ENCODE measurements at places on chromosomes 12 and 14. TPM values are rescaled to one million over a fixed set of nuclear protein-coding genes. Genes with fewer than 3 reads are reported as not detected.
A peak's percentile ranks its signal among the peaks of the same experiment; 100 is the strongest.

- DNase-seq = no peak
Observed at GRCh38 chr12:50213439-50213838, 46.3 kb upstream of the CERS5 start.

DNA sequence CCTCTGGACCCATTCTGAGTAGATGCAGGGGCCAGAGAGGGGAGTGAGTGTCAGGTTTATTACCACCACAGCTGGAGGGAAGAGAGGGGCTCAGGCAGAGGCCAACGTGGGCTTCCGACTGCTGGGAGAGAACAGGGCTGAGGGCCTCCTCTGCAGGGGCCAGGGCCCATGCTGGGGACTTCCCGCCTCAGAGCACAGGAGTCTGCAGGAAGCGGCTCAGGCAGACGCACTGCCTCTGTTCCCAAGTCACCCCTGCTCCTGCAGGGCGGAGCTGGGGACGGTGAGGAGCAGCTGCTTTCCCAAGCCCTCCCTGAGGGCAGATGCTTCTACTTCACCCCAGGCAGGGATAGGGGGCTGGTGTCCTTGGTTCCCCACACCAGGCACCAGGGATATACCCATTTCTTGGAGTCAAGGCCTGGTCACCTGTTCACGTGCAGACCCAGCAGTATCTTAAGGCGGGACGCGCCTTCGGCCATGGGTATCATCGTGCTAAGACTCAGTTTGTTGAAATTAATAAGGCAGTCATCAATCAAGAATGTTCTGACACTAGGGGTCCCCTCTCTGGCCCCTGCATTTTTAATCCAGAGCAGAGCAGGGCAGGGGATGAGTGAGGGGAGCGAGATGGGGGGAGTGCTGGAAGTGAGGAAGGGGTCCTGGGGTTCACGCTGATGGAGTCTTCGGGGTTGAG, 100.0 kb downstream of the PIWIL1 start:
- no peak for DNase-seq

DNA sequence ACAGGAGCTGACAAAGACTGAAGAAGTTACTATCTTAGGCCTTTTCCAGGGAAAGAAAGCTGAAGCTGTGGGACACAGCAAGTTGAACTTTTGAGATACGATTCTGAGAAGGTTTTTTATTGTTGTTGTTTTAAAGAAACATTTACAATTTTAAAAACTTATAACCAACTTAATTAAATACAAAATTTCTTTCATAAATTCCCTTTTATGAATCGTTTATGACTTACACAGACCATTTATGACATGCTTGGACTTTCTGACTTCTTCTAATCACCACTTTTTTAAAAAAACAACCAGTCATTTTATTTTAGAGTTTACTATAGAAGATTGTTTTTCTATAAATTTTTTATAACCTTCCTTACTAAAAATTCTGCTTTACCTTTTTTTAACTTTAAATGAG, 68.7 kb downstream of the DHRS2 start:
- no peak for DNase-seq

- peak; percentile 44 for DNase-seq
Observed at GRCh38 chr12:93803424-93803807, 126.2 kb downstream of the CRADD start.

DNA sequence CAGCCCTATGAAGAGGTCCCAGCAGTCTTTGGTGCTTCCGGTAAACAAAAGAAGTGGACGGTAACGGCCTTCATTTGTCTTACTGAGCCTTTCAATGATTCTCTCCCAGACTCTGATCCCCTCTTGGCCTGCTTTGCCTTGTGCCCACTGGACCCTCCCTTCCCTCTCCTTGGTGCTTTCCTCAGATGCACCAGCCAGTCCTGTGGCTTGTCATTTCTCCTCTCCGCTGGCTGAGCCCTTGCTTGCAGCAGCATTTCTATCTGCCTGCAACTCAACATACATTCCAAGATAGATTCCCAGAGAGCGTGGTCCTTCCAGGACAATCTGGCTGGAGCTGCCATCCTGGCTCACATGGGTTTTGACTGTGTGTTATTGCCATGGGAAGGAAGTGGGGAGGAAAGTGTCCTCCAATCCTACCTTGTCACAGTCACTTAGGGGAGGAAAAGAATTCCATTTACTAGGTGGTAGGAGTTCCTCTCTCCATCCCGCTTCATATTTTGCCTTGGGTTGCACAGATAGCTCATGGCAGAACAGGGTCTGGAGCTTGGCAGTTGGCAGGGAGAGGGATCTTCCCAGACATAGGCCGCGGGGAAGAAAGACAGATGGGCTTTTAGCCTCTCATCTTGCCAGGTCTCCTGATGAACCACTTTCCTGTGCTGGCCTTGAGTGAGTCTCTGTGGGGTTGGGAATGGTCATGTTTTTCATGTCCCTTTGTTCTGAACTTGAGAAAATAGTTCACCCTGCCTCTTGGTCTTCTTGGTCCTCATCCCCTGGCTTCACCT, 92.8 kb upstream of the KCNA1 start:
- DNase-seq = no peak

- DNase-seq = no peak
Observed at GRCh38 chr12:69252033-69252432, 12.7 kb downstream of the CPSF6 start.

- DNase-seq = no peak
Observed at GRCh38 chr12:51944608-51945233, 6.8 kb upstream of the ACVR1B start.

DNA sequence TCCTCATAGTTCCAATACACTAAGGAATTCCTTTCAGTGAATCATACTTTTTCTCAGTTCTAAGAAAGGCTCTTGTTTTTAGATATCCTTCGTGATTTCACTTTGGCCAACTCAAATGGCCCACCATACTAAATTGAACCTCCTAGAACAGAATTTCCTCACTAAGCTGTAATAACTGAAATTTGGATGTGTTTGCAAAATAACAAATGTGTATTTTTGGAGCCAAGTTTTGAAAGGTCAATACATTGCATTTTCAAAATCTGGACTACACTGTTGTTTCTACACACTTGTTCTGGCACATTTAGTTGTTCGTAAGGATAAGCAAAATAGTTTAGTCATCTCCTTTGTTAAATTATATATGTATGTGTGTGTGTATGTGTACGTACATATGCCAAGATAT, 439.0 kb upstream of the STXBP6 start:
- no peak for DNase-seq

GRCh38 chr14:32710731-32711680, 227.7 kb upstream of the NPAS3 start:
- no peak for DNase-seq

- DNase-seq = no peak
Observed at GRCh38 chr12:6387541-6387940, 3.6 kb downstream of the LTBR start.

- DNase-seq = peak; percentile 55
Observed at GRCh38 chr12:58920102-58920960, at the start of gene LRIG3. LRIG3 (minus strand) TSS chr12:58920504; CDS start chr12:58920235, 269 bp downstream.

DNA sequence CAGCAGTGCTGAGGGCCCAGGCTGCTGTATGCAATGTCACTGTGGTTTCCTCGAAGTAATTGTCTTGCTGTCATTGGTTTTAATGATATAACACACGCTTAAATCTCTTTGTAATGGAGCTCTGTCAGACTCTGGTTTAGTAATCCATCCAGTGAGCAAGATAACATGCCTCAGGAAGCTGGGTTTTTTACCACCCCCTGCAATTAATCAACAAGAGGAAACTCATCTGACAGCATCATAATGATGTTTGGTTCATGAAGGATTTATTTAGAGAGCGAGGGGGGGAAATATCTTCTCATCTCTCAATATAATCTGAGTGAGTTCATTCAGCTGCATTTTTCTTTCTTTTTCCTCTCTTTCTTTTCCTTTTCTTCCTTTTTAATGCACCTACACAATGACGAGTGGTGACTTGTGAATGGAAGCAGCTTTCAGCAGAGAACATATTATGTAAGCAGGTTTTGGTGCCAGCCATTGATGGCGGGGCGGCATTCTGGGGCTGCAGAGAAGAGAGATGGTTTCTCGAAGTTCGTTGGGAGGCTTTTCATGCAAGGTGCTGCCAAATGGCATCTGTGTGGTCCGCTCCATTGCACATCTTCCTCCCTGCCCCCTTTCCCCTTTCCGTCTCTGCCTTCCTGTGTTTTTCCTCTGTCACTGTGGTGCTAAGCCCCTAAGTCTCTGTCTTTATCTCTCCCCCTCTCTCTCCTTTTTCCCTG, 6.7 kb downstream of the RPH3A start:
- DNase-seq = no peak

DNA sequence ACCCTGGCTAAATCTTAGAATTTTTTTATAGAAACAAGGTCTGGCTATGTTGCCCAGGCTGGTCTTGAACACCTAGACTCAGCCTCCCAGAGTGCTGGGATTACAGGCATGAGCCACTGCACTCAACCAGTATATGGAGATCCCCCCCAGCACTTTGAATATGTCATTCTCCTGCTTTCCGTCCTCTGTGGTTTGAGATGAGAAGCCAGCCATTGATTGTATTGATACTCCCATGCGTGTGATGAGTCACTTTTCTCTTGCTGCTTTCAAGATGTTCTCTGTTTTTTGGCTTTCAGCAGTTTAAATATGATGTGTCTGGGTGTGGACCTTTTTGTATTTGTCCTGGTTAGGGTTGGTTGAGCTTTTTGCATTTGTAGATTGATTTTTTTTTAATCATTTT, 75.2 kb upstream of the DNM1L start:
- no peak for DNase-seq

DNA sequence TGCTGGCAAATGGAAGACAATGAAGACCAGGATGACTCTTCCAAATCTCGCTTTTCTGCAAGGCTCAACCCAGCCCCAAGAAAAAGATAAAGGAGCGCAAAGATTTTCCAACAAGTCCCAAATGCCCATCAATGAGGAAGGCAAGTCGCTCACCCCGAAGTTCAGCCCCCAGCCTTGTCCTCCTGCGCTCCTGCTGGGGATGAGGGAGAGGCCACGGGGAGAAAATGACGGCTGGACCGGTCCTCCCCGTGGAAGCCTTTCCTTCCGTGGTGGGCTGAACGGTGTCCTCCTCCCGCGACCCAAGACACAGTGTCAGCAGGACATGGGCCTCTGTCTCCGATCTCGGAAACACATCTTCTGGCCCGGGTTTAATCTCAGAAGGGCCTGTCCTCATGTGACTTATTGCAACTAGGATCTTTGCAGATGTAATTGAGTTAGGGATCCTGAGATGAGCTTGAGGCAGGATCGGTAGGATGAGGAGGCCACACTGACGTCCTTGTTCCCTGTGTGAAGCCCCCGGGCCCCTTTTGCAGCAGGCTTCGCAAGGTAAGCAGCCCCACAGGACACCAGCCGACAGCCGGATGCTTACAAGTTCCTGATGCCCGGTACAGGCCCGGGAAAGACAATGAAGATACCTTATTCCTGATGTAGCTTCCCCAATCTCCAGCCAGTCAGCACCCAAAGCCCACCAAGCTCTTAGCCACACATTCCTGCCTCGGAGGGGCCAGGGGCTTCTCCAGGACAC, 64.2 kb downstream of the GALNT9 start:
- DNase-seq = no peak

DNA sequence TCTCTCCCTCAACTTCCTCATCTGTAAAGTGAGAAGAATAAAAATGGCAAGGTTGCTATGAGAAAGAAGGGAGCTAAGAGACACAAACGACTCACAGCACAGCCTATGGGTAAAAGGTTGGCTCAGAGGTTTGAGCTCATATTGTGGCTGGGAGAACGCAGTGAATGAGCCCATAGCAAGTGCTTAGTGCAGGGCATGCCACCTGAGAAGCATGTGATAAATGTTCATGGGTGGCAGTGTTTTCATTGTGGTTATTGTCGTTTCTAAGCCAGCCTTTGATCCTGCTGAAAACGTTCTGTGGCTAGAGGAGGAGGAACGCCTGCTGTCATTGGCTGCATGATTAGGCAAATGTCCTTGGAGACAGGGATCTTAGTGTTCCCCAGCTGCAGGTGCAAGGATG, 150.4 kb downstream of the KSR2 start:
- no peak for DNase-seq

DNA sequence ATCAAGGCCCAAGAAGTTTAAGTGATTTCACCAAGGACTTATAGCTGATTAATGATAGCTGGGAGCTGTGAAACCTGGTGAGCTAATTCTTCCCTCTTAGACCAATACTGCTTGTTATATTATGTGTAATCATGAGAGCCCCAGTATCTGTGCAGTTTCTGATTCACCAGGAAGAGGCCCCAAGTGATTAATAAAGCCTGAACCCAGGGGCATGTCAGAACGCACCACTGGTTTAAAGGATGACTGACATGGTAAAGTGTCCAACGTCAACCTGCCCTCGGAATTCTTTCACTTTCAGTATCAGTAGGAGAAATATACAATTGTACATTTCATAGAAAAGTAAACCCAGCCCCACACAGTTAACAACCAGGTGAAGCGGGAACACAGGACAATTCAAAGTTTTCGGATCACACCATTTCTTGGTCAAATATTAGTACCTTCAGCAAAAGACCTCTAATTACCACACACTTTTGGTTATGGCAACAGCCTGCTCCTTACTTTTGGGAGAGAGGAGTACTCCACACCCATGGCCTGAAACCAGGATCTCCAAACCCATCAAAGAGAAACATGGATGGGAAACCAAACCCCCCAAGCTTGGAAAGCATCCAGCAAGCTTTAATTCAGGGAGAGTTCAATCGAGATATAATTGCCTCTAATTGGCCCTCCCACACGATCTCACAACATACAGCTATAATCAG, 28.5 kb downstream of the TMCC3 start:
- DNase-seq = peak; percentile 88

DNA sequence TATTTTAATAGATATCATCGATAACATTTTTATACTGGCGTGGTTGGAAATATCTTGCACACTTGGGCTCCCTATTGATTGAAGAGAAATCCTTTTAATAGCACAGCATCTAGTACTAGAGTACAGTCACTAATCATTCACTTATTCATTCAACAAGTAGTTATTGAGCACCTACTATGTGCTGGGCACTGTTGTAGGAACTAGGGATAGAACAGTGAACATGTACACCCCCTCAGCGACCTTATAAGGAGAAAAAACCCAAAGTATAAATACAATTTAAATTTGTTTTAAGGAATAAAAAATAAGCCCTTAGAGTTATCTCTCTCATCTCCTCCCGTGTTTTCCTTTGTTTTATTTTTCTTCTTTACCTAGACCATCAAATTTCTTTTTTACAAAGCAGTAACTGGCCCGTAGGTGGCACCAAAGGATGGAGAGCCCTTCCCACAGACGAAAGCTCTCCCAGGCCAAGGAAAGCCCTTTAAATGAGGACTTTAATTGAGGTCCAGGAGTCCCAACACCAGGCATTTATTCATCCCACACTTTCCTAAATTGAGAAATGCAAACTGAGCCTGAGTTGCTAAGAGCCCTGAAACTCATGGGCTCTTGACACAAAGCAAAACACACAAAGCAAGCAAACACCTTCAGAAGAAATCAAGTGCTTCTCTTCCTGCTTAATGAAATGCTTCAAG, 29.0 kb downstream of the PEBP1 start:
- no peak for DNase-seq

GRCh38 chr14:87014856-87015255, 978.1 kb downstream of the GALC start:
- no peak for DNase-seq

GRCh38 chr12:85784096-85784720, 52.0 kb downstream of the RASSF9 start:
- DNase-seq = no peak

Gene SDR9C7
- total RNA-seq = not detected

Gene KRT83
- total RNA-seq = not detected

Gene LMNTD1
- 0.08 TPM for total RNA-seq

Gene NEUROD4
- not detected for total RNA-seq

Gene MGP
- total RNA-seq = 4.0 TPM

Gene COX8C
- not detected for total RNA-seq

Gene GNB3
- total RNA-seq = 0.38 TPM

Gene FAM186B
- 0.21 TPM for total RNA-seq

Gene C12orf42
- total RNA-seq = not detected

Gene AGAP2
- under 0.01 TPM for total RNA-seq
